IPS DF 6.9 (cell line): ENCODE measurements at places on chromosomes 4 and X.

- DNase-seq: no peak
Observed at GRCh38 chr4:25310066-25310802, 2.3 kb upstream of the ZCCHC4 start.

GRCh38 chrX:57573754-57574153 is 18.1 kb upstream of the ZXDB start:
- no peak for DNase-seq

DNA sequence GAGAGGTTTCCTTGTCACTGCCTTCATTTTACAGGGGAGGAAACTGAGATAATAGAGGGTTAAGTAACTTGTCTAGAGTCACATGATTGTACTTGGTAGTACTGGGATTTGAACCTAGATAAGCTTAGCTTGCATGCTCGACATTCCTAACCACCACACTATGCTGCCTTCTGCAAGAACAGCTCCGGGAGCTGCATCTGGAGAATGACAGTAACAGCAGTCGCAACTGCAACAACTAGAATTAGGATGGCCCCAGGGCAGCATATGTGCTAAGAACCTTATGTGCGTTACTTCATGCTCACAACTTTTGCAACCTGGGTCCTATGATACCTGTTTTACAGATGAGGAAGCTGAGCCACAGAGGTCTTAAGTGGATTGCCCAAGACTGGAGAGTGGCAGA is 89.5 kb upstream of the LCORL start:
- no peak for DNase-seq

- no peak for DNase-seq
Observed at GRCh38 chr4:101699441-101700124, 90.9 kb upstream of the BANK1 start.

GRCh38 chr4:11286533-11286932 is 142.2 kb downstream of the HS3ST1 start:
- no peak for DNase-seq

- DNase-seq: no peak
Observed at GRCh38 chr4:155974996-155975395, 21.3 kb upstream of the CTSO start.

GRCh38 chr4:53748328-53748772 is 157.1 kb upstream of the LNX1 start:
- no peak for DNase-seq

DNA sequence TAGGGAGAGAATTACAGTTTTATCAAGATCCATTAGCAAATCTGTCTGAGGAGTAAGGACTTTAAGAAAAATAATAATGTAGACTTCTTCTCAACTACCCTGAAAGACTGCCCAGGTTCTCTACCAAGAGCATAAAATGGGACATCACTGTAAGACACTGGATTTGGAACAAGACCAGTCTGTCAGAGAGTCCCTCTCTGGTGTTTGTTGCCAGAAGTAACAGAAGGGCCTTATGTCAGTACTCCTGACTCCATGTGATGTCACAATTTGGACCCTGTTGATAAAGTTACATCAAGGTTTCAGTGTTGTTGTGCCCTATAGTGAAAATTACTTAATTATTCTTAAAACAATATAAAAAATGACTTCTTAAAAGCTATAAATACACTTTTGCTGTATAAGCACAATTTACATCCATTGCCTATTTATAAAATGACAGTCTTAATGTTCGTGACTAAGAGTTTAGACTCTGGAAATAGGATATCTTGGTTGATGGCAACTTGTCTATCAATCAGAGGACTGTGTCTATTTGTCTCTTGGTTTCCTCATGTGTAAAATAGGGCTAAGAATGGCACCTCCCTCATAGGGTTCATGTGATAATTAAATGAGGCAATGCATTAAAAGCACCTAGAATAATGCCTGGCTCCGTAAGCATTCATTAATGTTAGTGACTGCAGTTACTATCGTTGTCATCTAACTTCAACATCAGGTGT is 57.8 kb downstream of the RS1 start:
- DNase-seq: no peak

- DNase-seq: no peak
Observed at GRCh38 chrX:141220342-141221008, 21.8 kb downstream of the SPANXC start.

DNA sequence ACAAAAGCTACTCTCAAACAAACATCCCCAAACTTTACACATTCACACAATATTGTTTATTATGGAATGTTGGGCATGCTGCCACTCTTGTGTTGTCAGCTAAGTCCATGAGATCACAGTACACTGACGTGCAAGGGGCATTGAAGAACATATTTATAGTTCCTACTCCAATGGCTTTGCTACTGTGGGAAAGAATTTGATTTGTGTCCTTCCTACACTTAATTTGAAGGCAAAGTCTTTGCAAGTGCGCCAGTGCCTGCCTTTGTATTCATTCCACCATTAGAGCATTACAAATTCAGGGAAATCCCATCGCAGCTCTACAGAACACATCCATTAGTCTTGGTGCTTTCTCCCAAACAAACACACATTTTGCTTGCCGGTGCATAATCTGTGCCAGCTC is 45.4 kb upstream of the FTHL17 start:
- no peak for DNase-seq

- DNase-seq: no peak
Observed at GRCh38 chr4:94804650-94805049, 46.9 kb downstream of the BMPR1B start.

DNA sequence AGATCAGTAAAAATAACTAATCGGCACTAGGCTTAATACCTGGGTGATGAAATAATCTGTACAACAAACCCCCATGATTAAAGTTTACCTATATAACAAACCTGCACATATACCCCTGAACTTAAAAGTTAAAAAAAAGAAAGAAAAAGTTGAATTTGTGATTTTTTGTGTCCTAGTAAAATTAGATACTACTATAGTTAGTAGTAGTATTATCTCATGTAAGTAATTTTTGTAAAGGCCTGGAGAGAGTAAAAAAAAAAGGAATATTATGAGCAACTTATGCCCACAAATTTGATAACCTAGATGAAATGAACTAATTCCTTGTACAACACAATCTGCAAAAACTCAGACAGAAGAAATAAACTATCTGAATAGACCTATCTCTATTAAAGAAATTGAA is 25.7 kb upstream of the SLC16A2 start:
- no peak for DNase-seq

DNA sequence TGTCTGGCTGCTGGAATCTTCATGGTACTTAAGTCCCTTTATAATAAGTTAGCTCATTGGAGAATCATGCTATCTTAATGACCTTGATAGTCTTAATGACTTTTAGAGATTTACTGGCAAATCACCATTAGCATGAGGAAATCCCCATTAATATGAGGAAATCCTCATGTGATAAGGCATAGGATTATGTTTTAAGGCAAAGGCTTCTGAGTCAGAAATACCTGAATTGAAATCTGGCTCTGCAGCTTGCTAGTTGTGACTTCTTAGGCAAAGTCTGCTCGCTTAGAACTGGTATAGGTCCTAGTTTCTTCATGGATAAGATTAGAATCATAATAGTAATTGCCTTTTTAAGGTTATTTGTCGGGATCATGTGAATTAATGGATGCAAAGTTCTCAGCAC is 190.2 kb upstream of the BANK1 start:
- DNase-seq: no peak

- no peak for DNase-seq
Observed at GRCh38 chr4:17544831-17545234, 29.9 kb downstream of the CLRN2 start.

GRCh38 chr4:98502624-98503023 is 155.8 kb downstream of the TSPAN5 start:
- no peak for DNase-seq

DNA sequence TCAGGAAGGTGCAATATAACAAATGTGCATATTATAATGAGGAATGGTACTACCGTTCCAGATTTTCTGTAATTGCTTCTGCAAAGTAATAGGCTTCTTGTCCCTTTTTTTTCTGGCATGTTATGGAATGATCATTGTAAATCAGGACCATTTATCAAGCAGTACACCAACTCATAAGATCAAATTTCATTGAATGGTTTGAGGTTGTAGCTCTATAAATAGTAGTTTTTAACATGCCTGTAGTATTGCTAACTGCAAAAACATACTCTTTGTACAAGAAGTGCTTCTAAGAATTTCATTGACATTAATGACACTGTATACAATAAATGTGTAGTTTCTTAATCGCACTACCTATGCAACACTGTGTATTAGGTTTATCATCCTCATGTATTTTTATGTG is 12.6 kb downstream of the IBSP start:
- no peak for DNase-seq
